ENCODE measurements at places on chromosomes 6 and 20.

DNA sequence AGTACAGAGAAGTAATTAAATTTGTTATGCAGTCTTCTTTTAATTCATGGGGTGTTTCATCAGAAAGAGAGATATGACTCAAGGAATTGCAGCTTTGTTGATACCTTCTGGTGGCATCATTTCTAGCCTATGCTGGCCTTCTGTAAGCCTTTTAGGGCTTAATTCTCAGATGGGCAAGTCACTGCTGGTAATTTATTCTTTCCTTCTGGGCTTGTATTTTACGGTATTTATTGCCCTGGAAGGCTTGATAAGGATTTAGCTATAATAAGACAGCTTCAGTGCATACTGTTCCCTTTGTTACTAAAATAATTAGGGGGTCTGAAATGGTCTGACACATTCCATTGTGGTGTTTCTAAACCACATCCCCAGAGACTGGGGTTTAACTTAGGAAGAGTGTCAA is 57.9 kb upstream of the EMILIN3 start:
- no peak for ATAC-seq

- ATAC-seq, result peak; percentile 100
These were observed 121.2 kb upstream of the LAMP5 start for GRCh38 chr20:9392892-9393857.

DNA sequence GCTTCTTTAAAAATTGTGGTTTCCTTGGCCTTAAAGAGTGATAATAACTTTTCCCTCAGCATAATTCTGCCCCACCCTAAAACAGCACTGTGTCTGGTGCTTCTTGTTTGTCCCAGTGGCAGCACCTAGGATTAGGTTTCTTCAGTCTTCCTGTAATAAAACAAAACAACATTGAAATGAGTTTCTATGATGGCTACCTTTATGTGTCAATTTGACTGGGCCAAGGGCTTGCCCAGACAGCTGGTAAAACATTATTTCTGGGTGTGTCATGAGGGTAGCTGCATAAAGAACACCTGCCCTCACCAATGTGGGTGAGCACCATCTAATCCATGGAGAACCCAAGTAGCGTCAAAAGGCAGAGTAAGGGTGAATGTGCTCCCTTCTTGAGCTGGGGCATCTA is 117.8 kb downstream of the QRSL1 start:
- ATAC-seq, result no peak

DNA sequence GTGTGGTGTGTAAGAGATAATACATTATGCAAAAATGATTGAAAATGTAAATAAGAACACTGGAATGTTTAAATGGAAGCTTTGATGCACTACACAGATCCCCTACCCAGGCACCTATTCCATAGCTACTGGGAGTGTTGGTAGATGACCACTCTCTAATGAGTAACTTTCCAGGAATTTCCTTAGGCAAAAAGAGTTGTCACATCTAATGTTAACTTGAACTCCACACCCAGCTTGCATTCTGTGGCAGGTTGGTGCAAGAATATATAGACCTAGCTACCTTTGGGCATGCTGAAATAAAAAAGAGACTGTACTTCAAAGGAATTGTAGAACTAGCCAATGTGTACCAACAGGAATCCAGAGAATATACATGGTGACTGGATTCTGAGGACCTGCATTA is 1254.2 kb upstream of the EYS start:
- ATAC-seq, result no peak

- no peak for ATAC-seq
These were observed 159.4 kb upstream of the SULF2 start for GRCh38 chr20:47944682-47945081.

DNA sequence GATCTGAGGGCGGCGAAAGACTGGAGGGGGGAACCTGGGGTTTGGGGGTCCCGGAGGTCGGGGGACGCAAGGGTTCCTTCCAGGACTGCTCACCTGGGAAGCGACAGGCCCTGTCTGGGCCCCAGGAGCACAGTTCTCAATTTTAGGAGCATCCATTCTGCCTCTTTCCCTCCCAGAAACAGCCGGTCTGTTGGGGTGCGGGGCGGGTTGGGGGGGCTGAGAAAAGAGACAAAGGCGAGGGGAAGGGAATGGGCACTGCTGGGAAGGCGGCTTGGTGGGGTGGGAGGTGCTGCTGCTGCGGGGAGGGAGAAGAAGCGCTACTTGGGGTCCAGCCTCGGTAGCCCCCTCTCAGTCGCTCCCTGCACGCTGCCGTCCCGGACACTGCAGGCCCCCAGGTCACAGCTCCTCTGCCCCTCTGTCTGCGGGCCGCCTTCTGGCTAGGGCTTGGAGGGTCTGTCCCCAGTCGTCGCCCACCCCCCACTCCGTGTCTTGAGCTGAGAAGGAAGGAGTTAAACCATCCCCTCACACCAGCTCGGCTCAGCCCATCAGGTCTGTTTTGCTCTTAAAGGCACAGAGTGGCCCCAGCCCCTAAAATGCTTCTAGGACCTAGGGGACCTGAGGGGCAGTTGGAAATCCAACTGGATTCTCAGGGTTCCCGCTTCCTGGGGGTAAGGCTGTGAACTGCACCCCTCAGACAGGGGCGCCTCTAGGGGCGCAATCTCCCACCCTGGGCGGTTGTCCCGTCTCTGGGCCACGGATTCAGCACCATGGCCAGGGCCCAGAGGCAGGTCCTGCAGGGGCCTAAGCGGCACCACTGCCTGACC is 690 bp downstream of the GDAP1L1 start:
- peak; percentile 83 for ATAC-seq

DNA sequence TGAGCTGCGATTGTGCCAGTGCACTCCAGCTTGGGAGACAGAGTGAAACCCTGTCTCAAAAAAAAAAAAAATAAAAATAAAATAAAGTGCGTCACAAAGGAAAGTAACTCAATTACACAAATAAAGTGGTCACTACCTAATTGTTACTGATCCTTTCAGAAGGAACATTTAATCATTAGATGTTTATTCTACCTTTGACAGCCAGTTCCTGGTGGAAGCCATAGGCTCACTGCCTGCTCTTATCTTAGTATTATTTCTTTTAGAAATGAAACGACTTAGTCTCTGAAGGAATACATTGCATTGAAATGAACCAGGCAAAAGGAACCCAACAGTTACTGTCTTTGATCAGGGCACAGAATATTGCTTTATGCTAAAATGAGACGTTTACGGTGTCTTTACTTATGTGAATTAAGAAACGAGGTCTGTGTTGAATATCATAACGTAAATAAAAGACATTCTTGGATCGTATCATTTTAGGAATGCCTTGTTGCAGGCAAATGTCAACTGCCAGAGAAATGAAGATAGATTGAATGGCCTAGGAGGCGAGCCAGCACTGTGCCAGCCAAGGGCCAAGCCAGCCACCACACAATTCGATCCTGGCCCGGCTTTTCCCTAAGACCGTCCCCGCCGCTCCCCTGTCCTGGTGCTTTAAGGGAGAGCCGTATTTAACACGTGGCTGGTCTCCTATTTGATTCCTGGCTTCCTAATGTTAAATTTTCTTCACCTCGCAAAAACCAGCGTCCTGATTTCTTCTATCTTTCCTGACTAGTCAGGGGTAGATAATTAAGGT is 136.7 kb upstream of the GMDS start:
- ATAC-seq, result no peak

DNA sequence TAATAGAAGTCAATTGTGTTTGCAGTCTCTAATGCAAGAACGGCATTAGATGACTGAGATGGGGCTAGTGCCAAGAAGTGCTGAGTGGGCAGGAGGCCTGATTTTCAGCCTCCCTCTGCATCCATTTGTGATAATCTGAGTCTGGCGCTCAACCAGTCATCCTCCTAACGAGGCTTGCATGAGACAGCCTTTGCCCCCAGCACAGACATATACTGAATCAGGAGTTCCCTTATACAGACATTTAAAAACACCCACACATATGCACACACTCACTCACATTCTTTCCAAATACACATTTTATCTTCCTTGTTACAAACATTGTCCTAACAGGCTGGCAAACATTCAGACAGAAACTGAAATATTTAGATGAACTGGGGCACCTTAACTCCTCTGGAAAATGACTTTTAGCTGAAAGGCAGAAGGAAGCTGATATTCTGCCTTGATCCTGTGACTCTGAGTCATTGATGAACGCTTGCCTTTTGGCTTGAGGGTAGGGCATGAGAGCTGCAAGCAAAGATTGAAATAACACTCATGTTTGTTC is 562.3 kb downstream of the DHX35 start:
- ATAC-seq, result no peak

- ATAC-seq, result peak; percentile 98
These were observed 52.6 kb downstream of the FIG4 start for GRCh38 chr6:109743739-109744138.

DNA sequence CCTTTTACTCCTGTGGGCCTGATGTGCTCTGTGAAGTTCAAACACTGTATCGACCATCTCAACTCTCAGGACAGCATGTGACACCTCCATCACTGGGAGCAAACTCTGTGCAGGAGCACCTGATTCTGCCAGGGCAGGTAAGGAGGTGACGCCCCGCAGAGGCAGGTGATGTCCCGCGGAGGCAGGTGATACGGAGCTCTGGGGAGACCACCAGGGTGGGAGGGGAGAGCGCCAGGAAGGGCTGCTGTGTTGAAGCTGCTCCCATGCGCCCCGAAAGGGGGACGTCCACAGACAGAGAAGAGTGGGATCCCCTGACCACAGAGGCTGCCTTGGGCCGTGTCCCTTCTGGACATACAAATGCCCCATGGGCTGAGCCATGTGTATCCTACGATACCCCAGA is 58.3 kb downstream of the DACT2 start:
- no peak for ATAC-seq

- ATAC-seq, result no peak
These were observed 3.3 kb downstream of the NECAB3 start for GRCh38 chr20:33670715-33671499.

All from SK-N-SH treated with all-trans-retinoic acid at 6 μM for 48 hours (cell line).